ENCODE measurements at places on chromosomes 1 and 21.

DNA sequence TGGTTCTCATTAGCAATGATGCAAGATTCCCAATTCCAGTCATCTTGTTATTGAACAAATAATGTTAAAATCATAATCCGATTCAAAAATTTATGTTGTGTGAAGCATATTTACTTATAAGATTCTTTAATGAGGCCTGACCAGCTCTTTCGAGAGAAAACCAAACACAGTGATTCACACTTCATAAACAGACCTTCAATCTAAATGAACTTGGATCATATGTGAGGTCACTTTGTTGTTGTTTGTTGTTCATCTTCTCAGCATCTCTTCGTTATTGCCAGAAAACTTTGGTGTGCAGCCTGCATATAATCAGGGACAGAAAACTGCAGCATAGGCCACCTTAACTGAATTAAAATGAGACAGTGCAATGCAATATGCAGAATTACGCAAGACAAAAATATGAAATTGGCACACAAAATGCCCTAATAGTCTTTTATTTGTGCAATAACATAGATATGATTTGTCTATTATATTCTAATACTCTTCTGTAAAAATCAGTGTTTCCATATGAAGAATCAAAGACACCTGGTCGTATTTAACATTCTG lies 30.1 kb downstream of the NCAM2 start:
- DNase-seq, result no peak

GRCh38 chr1:208524925-208525324 lies 280.7 kb upstream of the PLXNA2 start:
- DNase-seq, result no peak

DNA sequence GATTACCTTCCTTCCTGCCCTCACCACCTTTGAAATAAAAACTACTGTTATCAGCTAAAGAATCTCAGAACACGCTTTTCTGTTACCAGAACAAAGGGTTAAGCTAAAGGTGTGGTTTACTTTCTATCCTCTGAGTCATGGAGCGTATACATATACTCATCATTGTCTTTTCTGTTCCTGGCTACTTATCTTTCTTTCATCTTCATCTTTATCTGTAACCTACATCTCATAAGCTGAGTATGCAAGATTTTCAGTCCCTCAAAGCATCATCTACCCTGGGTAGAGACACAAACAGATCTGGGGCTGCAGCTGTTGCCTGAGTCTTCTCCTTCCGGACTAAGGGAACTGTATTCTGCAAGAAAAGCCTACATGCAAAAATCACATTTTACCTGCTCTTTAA lies 75.6 kb downstream of the LMO4 start:
- DNase-seq, result no peak

DNA sequence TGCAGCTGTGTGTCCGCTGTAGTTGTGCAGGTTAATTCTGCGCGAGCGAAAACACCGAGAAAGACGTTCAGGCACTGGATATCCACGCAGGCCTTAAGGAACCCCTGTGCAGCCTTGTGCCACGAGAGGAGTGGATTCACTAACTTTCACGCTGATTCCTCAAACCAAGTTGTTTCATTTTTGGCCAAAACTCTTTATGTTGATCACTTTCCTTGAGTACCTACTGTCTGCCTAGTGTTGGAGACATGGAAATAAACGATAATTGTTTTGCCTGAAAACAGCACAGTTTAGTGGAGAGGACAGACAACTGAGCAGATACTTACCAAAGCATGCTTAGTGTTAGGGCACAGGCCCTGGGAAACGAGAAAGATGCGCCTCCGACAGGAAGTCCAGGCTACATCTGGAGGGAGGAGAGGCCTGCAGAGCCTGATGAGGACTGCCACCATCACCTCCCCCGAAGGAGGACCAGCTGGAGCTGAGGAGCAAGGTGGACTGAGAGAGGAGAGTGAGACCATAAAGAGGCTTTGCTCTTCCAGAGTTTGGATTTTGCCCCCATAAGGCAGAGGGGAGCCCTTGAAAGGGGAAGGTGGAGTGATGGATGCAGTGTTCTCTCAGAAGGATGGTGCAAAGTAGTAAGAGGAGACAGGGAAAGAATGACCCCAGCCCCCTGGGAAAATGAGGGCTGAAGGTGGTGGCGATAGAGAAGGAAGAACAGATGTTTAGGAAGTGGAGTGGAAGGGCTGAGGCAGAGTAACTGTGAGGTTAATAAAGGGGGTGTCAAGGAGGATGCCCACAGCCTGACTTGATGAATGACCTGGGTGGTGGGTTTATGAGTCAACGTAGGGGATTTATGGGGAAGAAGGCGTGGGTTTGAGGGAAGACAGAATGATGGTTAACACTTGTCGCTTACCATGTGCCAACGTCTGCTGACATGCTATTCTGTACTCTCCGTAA lies 956 bp upstream of the SCAF4 start:
- DNase-seq, result no peak

GRCh38 chr1:235342039-235342438 lies 13.7 kb downstream of the GGPS1 start:
- no peak for DNase-seq

DNA sequence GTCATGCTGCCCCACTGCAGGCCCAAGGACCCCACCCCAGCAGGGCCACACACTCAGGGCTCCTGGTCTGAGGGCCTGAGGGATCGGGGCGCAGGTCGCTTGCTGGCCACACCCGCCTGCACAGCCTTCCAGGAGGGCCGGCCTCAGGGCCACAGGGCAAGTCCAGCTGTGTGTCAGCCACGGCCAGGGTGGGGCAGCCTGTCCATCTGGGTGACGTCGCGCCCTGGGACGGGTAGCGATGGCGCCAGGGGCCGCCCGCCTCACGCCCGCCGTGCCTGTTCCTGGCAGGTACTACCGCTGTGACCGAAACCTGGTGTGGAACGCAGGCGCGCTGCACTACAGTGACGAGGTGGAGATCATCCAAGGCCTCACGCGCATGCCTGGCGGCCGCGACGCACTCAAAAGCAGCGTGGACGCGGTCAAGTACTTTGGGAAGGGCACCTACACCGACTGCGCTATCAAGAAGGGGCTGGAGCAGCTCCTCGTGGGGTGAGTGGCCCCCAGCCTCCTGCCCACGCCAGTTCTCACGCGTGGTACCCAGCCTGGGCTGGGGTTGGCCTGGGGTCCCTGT lies 2.5 kb downstream of the COL6A1 start:
- DNase-seq, result peak; percentile 58

DNA sequence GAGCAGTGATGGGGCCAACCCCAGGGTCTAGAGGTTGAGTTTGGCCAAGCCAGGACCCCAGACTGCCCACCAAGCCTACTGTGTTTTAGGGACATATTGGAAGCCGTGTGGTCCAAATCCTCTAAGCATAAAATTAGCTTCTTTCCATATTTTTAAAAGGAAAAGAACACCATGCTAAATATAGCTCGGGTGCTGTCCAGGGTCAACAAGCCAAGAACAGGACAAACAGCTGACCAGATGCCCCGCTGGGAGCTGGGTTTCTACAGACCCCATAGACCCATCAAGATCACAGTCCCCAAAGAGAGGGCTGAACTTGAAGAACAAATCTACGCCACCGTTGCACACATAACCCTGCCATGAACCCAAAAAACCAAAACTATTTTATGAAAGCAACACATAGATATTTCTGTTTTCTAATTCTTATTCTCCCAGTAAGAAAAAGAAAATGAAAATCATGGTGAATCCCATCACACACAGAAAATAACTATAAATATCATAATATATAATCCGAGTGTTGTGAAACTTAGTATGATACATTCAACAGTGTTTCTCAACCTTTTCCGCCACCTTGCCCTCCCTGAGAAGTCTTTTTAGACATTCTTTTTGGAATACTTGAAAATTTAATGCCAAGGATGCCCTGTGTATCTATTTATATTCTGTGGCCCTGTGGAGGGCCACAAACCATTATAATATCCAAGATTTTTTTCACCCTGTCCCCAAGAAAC lies 36.2 kb upstream of the FHAD1 start:
- no peak for DNase-seq

DNA sequence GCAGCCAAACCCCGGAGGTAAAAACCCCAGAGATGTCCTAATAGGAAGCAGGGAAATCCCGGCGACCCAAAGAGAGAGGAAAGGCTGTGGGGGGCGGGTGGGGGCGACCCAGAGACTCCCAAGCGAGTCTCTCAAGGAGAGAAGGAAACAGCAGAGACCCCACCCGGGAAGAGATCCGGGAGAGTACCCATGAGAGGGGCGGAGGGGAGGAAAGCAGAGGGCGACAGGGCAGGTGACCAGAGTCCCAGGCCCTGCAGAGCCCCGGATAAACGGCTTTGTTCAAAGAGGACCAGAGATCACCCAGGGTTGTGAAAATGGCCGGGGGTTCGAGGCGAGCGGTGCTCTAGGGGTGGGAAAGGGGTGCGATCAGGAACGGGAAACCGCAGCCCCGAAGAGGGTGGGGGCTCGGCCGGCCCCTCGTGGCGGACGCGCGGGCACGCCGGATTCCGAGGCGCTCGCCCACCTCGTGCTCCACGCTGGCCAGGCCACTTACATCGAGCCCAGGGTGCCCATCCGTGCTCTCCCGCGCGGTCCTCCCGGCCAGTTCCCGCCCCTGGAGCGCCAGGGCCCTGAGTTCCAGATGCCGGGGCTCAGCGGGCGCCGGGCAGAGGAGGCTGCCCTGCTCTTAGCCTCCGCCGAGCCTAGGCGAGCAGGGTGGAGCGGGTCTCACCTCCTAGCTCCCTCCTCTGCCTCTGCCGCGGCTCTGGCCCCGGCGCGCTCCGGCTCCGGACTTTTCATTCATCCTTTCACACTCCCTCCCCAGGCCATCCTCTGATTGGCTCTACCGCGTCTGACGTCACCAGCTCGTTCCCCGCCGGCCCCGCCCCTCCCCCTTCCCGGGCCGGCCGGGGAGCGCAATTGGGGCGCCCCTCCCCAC lies 52.3 kb downstream of the RHBG start:
- no peak for DNase-seq

- DNase-seq, result no peak
Measured at GRCh38 chr1:159941591-159942560, 3.5 kb downstream of the IGSF9 start.

DNA sequence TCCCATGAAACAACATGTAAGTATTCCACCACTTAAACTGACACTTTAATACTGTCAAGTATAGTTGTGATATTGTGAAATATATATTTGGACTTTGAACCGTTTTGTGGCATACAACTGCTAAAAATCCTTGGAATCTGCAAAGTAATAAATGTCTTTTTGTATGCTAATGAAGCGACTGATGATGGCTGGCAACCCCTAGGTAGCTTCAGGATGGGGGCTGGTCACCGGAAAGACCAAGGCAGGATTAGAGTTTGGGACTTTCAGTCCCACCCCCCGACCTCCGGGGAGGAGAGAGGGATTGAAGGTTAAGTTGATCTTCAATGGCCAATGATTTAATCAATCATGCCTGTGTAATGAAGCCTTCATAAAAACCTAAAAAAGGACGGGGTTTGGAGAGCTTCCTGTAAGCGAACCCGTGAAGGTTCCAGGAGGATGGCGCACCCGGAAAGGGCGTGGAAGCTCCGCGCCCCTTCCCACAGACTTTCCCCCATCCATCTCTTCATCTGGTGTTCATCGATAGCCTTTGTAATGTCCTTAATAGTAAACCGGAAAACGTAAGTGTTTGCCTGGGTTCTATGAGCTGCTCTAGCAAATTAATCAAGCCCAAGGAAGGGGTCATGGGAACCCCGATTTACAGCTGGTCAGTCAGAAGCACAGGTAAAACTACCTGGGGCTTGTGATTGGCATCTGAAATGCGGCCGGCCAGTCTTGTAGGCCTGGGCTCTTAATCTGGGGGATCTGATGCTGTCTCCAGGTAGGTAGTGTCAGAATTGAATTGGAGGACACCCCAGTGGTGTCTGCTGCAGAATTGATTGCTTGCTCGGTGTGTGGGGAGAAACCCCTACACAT lies 1.8 kb upstream of the ZNF281 start:
- DNase-seq, result no peak

DNA sequence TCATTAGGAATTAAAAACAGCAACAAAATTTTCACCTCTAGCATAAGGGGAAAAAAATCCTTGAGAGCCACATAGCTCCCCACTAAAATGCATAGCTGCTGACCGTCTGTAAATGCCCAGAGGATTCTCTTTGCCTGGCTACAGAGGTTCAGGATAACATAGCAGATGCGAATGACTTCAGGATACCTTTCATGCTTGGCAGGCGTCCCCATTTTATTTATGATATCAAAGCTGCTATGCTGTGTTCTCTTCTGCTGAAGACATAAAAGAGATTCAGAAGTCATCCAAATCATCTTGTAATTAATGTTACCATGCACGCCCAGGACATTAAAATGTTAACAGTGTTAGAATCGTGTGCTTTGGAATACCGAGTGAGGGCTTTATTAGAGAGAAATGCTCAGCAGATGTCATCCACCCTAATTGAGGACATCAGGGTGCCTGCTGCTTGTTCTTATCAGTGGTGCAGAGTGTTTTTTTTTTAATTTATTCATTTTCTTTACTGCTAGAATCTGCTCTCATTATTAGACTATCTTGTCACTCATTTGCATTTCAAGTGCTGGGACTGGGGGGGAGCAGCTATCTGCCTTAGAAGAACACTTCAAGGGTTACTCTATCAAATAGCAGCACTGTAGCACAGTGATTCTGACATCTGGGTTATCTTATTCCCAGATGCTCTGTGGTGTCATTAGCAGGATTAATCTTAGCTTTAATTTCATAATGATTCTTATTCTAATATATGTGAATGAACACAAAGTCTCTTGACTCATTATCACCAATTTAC lies 139.5 kb downstream of the ZNF326 start:
- no peak for DNase-seq

GRCh38 chr1:176996456-176997090 lies 167.9 kb downstream of the ASTN1 start:
- DNase-seq, result no peak

- no peak for DNase-seq
Measured at GRCh38 chr1:65894738-65895605, 102.3 kb downstream of the PDE4B start.

GRCh38 chr21:34922479-34922878 lies 126.6 kb downstream of the RUNX1 start:
- DNase-seq, result no peak

DNA sequence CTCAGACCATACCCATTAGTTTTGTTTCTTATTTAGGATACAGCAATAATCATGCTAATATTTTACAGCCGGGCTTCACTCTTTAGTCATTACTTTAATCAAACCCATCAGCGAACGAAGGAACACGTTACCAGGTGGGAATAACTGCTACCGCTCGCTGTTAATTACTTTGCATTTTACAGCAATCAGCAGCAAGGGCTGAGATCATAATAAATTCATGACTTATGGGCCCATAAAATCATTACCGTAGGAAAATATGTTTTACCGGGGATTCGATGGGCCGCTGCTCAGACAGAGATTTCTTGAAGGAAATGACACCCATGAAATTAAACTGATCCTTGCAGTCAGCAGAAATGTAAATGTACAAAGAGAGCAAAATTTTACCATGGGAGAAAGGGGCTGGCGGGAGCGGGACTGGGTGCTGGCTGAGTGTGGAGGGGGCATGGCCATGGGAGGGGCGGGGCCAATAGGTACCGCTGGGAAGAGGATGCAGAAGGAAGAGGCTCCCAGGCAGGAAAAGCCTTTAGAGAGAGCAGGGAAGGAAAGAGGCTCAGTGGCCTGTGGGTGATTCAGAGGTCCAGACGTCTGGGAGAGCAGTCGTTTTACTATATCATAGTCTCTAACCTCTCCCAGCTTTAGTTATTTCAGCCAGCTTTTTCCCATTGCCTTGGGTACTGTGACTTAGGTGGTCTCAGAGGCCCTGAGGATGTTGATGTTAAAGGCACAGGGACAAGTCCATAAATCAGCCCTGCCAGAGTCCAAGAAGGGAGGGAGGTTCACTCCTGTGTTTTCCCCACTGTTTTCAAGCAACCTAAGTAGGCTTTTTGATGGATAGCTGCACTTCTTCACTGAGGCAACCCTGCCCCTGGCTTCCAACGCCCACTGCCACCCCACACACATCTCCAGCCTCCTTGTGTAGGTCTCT lies 258.9 kb downstream of the SEC16B start:
- no peak for DNase-seq
